Stimulated activated CD4-positive, alpha-beta T cell treated with anti-CD3 and anti-CD28 coated beads, Interleukin-1b, Interleukin-23, amount 100 ng/mL, for 4 hours (primary cell): ENCODE measurements at places on chromosomes 6 and 20.

DNA sequence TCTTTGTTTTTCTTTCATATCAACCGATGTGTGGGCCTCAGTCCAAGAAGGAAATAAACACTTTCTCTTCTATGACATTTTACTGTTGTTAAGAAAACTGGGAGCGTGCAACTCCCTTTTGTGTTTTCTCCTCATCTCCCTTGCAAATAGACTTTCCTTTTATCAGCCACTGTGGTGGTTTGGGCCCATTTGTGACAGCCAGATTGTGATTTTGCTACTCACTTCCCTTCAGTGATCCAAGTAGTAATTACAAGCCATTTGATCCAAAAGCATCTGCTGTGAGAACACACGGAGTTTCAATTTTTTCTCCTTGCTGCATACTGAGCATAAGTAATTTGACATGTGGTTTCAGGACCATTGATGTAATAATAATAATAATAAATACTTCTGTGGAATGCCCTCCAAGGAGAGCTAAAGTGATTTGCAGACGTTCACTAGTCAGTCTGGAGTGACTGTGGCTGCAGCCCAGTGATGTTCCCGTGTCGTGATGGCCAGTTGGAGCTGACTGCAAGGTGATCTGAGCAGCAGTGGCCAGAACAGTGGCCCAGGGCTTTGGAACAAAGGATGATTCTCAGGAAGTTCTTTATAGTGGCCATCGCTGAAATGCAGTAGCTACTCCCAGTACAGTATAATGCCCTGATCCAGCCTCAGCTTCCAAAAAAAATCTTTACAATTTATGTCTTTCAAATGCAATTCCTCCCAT, 91.9 kb upstream of the CLDN20 start:
- no peak for DNase-seq

DNA sequence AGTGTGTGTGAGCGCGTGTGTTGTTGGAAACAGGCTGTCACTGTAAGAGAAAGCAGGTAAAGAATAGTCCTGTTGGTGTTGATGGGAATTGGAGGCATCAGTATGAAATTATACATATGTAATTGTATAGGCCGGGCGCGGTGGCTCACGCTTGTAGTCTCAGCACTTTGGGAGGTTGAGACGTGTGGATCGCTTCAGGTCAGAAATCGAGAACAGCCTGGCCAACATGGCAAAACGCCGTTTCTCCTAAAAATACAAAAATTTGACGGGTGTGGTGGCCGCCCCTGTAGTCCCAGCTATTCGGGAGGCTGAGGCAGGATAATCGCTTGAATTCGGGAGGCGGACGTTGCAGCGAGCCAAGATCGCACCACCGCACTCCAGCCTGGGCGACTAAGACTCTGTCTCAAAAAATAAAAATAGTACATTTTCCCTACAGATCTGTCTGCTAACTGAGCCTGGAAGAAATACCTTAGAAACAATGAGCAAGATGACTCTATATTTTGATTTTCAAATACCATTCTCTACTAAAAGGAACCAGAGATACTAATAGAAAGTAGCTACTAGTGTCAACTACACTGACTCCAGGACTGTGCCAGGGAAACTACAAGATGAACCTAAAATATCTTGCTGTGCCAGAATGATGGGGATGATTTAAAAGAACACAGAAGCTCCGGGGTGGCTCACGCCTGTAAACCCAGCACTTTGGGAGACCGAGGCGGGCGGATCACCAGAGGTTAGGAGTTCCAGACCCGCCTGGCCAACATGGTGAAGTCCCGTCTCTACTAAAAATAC, 110.8 kb downstream of the TRIM27 start:
- DNase-seq: no peak

- no peak for DNase-seq
These were observed 826.2 kb downstream of the EPHA7 start for GRCh38 chr6:92593201-92593600.

GRCh38 chr6:111263837-111264236, 176.5 kb downstream of the SLC16A10 start:
- no peak for DNase-seq

DNA sequence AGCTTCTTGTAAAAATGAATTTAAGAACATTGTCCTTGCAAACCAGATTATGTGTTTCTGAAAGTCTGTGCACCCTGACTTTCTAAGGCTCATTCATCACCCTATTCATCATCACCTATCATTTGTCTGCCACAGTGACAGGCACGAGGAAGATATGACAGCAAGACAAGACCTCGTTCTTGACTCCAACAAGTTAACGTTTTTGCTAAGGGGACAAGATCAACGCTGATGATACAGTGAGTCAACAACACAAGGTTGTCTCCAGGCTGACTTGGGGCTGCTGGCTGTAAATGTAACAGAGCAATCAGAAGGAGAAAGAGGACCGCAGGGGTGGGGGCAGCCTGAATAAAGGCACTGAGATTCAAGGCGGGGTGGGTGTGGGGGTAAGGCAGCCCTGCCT, 94.2 kb downstream of the FOXC1 start:
- DNase-seq: no peak

DNA sequence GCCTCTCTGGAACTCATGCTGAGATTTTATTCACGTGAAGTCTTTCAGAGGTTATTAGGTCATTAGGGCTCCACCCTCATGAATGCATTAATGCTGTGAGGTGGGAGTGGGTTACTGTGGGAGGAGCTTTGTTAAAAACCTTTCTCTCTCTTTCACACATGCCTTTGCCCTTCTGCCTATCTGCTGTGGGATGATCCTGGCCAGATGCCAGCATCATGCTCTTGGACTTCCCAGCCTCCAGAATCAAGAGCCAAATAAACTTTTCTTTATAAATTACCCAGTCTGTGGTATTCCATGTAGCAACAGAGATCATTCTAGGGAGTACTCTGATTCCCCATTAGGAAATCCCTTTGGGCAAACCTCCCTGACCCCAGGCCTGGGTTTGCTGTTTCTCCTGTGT, 129.9 kb upstream of the AGPAT4 start:
- DNase-seq: no peak

DNA sequence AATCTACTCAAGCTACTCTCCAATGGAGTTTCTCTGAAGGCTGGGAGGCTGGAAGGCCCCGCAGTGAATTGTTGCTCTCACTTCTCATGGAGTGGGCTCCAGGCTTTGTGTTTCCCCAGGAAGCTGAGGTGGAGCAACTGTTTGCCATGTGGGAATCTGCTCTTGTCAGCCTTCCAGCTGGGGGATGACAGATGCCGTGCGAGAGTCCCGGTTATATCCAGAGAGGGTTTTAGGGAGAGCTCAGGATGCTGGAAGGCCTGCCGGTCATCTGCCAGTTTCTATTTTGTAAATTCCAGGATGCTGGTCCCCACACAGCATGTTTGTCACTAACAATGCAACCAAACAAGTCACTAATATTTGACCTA, 98.2 kb upstream of the NAA20 start:
- no peak for DNase-seq
